Right lung (tissue), 10 donors: ENCODE measurements at places on chromosomes 16 and 17. TPM values are rescaled to one million over a fixed set of nuclear protein-coding genes. Genes with fewer than 3 reads are reported as not detected.

Gene CYGB
- 16.5 TPM for polyA plus RNA-seq

Gene KRT9
- polyA plus RNA-seq: not detected

Gene PRSS53
- 1.6 TPM for polyA plus RNA-seq

Gene HOXB5
- polyA plus RNA-seq: 29.8 TPM

Gene C1QBP
- 103 TPM for polyA plus RNA-seq

Gene AIPL1
- polyA plus RNA-seq: not detected

Gene SPATA22
- polyA plus RNA-seq: not detected
